ENCODE measurements at places on chromosomes 1 and 21. TPM values are rescaled to one million over a fixed set of nuclear protein-coding genes. Genes with fewer than 3 reads are reported as not detected.

- H3K27ac ChIP-seq, result no peak overlapping the region
- H3K4me1 ChIP-seq, result peaks cover 26% of the 10 kb centered on the region
- no peaks in the 10 kb centered on the region for H3K27me3 ChIP-seq
- no peaks in the 10 kb centered on the region for H3K36me3 ChIP-seq
- no peak overlapping the region for H3K4me3 ChIP-seq
- DNase-seq, result no peak
Measured at GRCh38 chr1:156180471-156180870, 13.4 kb upstream of the SLC25A44 start.

The OR2G6 gene
- not detected for total RNA-seq

- H3K27ac ChIP-seq, result peak overlapping the region; percentile 26
- no peaks in the 10 kb centered on the region for H3K27me3 ChIP-seq
- no peak overlapping the region for H3K4me3 ChIP-seq
- H3K36me3 ChIP-seq, result no peaks in the 10 kb centered on the region
Measured at GRCh38 chr1:69648486-69648885, 80.8 kb downstream of the LRRC7 start.

The BNIPL gene
- total RNA-seq, result 0.52 TPM

GRCh38 chr1:42434340-42434739 is 21.5 kb downstream of the ZMYND12 start:
- no peaks in the 10 kb centered on the region for H3K4me1 ChIP-seq
- H3K4me3 ChIP-seq, result no peak overlapping the region
- DNase-seq, result no peak
- H3K27me3 ChIP-seq, result no peaks in the 10 kb centered on the region

The MYCL gene
- total RNA-seq, result 12.4 TPM

The PRXL2B gene
- total RNA-seq, result 11.8 TPM

Data from thymus (tissue), 14 donors.